ENCODE measurements at places on chromosomes 6 and 20.

- DNase-seq: no peak
These were observed 118.6 kb upstream of the DOK5 start for GRCh38 chr20:54356801-54357200.

DNA sequence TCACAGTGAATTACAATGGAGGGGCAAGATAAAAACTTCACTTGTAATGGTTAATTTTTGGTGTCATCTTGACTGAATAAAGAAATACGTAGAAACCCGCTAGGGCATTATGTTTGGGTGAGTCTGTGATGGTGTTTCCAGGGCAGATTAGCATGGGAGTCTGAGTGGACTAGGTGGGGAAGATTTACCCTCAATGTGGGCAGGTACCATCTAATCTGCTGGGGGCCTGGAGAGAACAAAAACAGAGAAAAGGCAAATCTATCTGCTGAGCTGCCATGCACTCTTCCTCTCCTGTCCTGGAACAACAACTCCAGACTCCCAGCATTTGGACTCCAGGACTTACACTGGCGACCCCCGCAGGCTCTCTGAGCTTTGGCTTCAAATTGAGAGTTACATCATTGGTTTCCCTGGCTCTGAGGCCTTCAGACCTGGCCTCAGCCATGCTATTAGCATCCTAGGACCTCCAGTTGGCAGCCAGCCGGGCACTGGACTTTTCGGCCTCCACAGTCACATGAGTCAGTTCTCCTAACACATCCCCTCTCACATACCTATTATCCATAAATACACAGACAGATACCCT is 19.7 kb downstream of the NINL start:
- DNase-seq: no peak

- DNase-seq: peak; percentile 82
These were observed 27.9 kb upstream of the SLC2A12 start for GRCh38 chr6:134080171-134080795.

- no peak for DNase-seq
These were observed 4.3 kb upstream of the LTA start for GRCh38 chr6:31567531-31568370.

- no peak for DNase-seq
These were observed 233.6 kb downstream of the KCNQ5 start for GRCh38 chr6:72855471-72855870.

DNA sequence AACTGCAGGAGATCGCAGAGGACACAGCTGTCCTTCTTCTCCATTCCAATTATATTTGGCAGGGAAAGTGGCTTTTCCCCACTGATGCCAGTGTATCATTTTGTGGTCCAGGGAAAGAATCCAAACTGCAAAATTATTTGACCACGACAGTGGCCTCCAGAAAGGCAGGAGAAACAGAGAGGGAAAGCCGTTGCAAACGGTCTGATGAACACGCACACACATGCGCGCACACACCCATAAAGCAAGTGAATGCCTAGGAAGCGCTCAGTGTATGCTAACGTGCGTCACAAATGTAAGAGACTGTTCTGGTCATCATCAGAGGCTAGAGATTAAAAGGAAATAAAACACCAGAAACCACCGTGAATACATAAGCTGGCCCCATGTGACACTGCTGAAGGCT is 54.0 kb downstream of the NPEPL1 start:
- peak; percentile 1 for DNase-seq

- no peak for DNase-seq
These were observed 14.2 kb downstream of the VEGFA start for GRCh38 chr6:43784049-43784855.

- DNase-seq: no peak
These were observed 37.5 kb upstream of the OCSTAMP start for GRCh38 chr20:46587986-46588385.

DNA sequence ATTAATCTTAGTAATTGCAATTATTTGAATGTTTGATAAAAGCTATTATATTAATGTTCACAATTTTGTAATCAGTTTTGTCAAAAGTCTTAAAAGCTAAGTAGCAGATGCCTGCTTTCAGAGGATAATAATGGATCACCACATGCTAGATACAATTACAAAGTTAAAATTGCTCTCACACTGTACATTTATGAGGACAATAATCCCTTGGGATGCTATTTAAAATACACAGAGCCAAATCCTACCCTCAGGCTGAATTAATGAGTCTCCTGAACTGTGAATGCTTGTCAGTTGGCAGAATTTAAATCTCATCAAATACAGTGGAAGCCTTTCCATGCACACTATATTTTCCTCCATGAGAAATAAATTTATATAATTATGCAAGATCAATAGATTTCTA is 153.3 kb upstream of the SYNCRIP start:
- no peak for DNase-seq

DNA sequence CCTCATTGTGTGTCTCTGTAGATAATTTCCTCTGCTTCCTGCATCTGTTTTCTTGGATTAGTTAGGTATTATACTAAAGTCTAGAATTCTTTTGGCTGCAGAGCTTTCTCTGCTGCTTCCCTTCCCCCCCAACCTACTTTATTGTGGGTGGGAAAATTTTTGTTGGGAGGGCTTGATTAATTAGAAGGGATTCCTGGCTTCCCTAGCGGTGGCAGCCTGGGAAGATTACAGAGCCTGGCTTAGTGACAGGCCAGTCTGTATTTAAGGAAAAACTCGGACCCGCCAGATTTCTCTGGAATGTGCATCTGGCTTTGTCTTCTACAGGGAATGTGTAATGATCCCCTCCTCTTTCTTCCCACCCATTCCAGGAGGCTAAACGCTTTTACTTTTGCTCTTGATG is 31.2 kb downstream of the SLX4IP start:
- peak; percentile 44 for DNase-seq

DNA sequence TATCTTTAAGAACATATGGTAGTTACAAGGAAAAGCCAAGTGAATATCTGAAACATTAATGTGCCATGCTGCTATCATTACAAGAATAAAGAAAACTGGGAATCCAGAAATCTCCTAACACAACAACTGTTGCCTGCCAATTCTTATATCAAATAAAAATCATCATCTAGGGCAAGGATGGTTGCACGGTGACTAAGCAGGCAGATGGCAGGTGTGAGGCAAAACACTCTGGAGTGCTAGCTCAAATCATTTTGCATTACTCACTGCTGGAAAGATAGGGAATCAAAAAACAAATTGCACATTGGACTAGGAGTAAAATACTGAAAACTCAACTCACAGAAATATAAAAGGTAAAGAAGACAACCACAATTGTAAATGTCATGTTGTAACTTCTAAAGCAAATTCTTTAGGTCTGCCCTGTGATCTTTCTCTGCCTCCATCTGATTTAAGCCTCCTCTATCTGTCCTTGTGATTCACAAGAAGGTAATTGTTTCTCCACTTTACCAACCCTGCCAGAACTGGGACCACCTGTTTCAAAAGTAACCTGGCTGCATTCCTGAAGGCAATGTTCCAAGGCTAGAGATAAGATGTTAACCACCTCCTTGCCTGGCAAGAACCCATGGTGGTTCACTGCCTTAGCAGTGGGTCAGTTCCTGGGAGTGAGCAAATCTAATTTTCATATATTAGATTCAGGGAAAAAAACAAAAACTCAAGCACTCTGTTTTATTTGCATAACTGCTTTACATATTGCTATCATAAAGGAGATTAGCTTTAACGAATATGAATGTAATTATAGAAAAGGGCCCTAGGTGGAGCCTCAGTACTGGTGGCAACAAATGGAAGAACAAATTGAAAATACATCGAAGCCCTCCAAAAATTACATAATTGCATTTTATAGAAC is 33.1 kb upstream of the LCA5 start:
- peak; percentile 69 for DNase-seq

Data from amniotic epithelial cell (primary cell).